ENCODE measurements at places on chromosomes 6 and 20.

DNA sequence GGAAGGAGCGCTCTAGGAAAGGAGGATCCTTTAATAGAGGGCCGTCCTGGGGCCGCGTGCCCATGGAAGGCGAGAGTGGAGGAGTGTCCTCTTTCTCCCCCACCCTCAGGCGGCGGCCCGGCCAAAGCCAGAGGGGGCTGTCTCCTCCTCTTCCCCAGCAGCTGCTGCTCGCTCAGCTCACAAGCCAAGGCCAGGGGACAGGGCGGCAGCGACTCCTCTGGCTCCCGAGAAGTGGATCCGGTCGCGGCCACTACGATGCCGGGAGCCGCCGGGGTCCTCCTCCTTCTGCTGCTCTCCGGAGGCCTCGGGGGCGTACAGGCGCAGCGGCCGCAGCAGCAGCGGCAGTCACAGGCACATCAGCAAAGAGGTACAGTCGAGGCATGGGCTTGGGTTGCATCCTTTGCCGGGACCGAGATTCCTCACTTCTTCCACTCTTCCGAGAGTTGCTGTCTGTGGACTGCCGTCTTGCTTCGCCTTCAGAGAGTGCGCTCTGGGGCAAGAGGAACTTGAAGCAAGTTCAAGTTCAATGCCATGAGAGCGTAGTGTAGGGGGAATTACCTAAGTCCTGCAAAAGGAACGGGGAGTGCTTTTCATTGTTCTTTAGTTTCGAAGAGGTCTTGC, at the start of gene LAMA2:
TSS of gene LAMA2 (plus strand) at position 148 of the 621 bp plus-strand sequence. CDS start at position 256, 108 bp downstream.
- ATAC-seq: peak; percentile 94

DNA sequence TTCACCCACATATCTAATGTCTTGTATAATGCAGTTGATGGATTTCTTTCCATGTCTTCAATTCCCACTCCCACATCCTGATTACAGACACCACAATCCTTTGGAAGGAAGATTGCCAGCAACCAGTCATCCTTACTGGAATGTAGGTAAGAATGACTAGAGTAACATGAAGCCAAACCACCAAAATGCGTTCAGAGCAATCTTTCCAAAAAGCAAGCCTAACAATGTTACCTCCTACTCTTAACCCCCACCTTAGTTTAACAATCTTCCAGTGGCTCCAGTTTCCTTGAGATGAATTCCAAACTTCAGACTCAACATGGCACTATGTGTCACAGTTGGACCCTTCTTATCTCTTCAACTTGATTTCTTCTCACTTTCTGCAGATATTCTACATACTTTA, 685.6 kb downstream of the DOK5 start:
- no peak for ATAC-seq

- ATAC-seq: no peak
Measured at GRCh38 chr20:21465799-21466198, 48.1 kb downstream of the NKX2-2 start.

GRCh38 chr6:150152891-150153876, 10.3 kb downstream of the PPP1R14C start:
- ATAC-seq: no peak

GRCh38 chr6:31462026-31462963, 35.6 kb upstream of the MICB start:
- ATAC-seq: no peak

GRCh38 chr20:5657190-5657875, 92.9 kb upstream of the SHLD1 start:
- peak; percentile 13 for ATAC-seq

GRCh38 chr6:127298475-127298874, 31.8 kb downstream of the RNF146 start:
- no peak for ATAC-seq
